ENCODE measurements at places on chromosomes 16 and 17.

DNA sequence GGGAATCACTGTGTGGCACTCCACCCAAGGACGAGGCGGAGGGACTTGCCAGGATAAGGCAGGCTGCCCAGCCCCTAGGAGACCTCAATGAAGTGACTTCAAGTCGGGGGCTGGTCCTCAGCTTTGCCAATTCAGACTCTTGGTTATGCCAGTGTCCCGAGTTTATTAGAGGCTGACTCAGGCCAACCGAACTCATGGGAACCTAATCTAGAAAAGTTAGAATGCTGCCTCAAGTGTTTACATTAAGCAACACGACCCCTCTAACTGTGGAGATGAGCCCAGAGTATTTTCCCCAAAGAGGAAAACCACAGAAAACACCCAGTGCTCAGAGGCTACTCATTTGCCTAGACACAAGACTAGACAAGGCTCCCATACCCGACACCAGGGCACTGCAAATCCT is 1.1 kb upstream of the TEKT3 start:
- DNase-seq, result no peak

DNA sequence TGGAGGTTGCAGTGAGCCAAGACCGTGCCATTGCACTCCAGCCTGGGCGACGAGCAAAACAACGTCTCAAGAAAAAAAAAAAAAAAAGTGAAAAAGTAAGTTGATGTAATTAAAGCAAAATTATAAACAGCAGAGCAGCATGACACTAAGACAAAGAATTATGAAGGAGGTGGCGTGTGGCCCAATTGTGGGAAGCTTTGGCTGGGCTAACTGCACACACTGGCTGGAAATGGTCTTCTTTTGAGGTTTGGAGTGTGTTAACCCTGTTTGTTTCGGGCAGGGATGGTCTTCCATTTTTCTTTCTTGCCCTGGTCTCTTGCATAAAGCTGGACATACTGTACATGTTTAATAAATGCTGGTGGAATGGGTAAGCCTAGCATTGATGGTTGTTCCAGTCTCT is 54.8 kb downstream of the RAP1GAP2 start:
- DNase-seq, result no peak

DNA sequence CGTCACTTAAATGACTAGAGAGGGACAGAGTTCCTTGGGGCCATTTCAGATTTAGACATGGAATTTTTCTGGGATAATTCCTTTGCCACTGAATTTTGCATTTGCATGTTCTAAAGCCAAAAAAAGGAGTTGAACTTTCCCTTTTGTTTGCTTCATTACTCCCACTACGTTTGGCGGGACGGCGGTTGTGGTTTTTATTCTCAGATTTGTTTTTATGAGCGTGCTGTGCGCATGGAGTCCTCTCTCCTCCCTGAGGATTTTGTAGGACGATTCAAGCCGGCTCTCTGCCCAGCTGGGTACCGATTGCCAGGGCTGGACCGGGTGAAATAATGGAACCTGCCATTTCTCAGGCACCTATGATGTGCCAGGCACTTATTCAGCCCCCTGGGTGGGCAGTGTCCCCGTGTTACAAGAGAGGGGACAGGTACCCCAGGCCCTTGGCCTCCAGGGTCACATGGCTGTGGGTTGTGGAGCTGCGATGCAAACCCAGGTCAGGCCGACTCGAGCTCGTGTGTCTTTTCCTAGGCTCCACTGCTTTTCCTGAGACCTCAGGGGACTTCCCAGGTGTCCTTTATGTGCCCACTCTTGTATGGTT is 18.8 kb downstream of the CMIP start:
- DNase-seq, result no peak

DNA sequence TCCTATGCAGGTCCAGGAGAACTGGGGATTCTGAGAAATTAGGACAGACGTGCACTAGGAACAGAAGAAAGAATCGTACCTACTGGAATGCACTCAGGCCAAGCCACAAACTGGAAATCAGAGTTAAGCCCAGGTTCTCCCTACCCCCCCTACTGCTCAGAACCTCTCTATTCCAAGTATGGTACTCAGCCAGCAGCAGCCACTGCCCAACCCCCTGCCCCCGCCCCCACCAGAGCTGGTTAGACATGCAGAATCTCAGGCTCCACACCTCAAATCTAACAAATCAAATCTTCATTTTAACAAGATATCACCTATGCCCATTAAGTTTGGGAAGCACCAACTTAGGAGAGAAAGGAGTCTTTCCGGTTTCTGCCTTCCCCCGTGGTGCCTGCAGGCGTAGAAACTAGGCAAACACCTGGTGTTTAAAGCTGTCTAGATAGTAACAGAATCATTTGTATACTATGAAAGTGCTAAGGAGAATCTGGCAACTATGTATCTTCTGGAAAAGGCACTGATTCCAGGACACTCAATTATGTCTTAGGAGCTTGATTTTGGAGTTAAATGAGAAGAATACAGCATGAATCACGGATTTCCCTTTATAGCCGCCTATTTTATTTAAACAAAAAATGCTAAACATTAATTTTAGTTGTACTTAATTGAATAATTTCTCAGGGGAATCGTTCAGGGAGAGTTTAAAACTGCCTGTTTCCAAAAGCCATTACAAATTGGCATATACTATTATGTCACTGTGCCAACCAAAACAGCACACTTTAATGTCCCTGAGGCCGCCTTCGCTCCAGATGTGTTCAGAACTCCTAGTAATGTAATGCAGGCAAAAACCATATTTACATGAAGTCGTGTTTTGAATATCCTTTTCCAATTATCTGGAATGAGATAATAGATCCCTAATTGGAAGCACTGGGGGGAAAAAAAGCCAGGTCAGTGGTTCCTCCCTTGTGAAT is 166.5 kb downstream of the STX8 start:
- DNase-seq, result no peak

- no peak for DNase-seq
These were observed 2.0 kb upstream of the METRNL start for GRCh38 chr17:83077411-83077810.

DNA sequence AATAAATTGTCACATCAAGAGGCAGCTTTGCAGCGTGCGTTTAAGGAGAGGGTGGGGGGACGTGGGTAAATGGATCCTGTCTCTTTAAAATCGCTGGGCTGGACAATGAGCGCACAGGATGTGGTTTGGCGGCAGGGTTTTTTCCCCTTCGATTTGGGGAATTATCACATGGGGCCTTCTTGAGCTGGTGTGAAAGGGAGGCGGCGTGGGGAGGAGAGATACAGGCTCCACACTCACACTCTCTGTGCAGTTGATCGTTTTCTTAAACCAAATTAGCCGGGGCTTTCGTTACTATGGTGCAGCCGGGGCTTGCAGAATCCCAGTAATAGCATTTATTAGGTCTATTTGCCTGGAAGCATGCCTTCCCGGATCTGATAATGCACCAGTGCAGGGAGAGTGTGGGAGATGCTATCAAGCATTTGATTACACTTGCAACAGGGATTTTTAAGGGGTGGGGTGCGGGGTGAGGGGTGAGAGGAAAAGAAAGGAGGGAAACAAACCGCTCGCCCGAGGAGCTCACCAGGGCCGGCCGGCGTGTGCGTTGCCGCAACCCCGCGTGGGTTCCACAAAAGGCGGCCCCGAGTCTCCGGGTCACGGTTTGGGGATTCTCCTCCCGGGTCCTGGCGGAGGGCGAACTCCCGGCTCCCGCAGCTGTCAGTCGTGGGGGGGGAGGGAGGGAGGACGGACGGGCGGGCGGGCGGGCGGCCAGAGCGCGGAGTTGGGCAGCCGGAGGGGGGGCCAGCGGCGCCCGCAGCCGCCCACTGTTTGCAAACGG is 58.8 kb upstream of the GSE1 start:
- peak; percentile 98 for DNase-seq

- DNase-seq, result no peak
These were observed 999.9 kb downstream of the KCNJ18 start for GRCh38 chr17:22692066-22692805.

- no peak for DNase-seq
These were observed 23.9 kb downstream of the UNK start for GRCh38 chr17:75808549-75808904.

DNA sequence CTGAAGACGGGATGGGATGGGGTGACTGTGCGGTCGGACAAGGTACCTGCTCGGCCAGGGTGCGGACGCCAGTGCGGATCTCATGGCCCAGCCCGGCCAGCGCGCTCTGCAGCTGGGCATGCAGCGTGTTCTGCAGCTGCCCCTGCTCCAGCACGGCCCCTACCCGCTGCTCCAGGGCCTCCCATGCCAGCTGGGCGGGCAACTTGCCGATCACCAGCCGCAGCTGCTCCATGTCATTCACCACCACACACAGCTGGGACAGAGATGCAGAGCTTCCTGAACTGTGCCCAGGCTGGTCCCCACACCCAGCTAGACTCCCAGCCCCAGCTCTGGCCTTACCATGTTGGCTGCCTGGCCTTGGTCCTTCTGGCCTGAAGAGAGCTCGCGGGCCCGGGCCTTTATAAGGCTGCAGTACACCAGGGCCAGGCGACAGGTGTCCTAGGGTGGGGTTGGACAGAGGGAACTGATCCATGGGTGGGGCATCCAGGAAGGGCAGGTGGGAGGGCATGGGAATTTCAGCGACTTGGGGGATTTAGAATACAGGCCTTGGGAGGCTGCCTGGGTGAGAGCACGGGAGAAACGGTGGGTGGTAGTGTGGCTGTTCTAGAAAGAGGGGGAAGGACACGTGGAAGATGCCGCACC is 9.8 kb downstream of the UNC13D start:
- DNase-seq, result no peak

- peak; percentile 25 for DNase-seq
These were observed 7.3 kb downstream of the TRIM65 start for GRCh38 chr17:75889454-75889853.

GRCh38 chr17:41519501-41520224 is 973 bp upstream of the KRT15 start:
- no peak for DNase-seq

GRCh38 chr17:6870841-6871240 is 39.3 kb upstream of the TEKT1 start:
- DNase-seq, result no peak

DNA sequence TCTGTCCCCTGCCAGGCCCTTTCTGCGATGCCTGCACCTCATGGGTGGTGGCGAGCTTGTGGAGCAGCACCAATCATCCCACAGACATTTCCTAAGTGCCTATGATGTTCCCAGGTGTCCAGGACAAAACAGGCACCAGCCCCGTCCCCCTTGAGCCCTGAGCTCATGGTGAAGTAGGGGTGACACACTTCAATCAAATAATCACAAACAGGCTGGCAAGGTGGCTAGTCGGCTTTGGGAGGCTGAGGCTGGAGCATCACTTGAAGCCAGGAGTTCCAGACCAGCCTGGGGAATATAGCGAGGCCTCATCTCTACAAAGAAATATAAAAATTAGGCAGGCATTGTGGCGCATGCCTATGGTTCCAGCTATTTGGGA is 748 bp upstream of the PRSS8 start:
- DNase-seq, result no peak

Data from KBM-7 (cell line).